ENCODE measurements at places on chromosomes 3 and 15.

- no peak for DNase-seq
Measured at GRCh38 chr15:96503276-96503675, 172.8 kb downstream of the NR2F2 start.

DNA sequence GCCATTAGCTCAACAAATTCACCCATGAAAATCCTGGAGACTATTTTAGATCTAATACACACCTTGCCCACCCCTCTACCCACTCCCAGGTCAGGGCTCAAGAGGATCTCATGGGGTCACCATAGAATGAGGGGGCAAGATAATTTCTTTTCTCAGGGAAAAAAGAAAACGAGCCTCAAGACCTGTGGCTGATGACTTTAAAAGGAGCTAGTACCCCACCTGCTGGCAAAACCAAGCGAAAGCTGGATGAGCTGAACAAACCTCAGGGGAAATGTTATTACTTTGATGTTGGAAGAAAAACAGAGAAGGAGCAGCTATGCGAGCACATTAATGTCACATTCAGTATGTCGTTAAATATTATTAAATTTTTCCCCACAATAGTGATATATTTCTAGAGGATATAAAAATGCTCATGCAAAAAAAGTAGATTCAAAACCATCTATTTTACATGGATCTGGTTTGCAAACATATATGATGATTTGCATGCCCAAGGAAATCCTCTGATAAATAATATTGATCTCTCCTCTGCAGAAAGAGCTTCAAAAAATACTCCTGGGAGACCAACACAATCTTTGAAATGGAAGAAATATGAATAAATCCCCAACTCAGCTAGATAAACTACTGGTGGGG, 37.7 kb downstream of the PLD1 start:
- peak; percentile 43 for DNase-seq

- DNase-seq: no peak
Measured at GRCh38 chr3:83454353-83454752, 1504.4 kb upstream of the CADM2 start.

DNA sequence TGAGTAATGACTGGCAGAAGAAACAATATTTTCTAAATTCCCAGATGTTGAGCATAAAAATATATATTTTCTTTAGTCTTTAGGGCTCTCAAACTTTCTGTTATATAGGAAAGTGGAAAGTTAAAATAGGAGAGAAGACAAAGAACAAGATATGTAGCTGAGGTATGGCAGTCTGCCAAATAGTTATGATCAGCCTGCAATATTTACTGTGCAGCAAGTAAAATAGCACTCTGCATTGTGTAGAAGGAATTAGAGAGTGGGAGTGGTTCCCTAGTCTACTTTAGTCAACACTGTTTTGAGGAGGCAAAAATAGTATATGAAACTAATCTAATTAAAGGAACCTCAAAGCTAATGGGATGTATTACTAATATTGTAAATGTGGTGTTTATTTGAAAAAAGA, 978.1 kb upstream of the ALCAM start:
- peak; percentile 70 for DNase-seq

DNA sequence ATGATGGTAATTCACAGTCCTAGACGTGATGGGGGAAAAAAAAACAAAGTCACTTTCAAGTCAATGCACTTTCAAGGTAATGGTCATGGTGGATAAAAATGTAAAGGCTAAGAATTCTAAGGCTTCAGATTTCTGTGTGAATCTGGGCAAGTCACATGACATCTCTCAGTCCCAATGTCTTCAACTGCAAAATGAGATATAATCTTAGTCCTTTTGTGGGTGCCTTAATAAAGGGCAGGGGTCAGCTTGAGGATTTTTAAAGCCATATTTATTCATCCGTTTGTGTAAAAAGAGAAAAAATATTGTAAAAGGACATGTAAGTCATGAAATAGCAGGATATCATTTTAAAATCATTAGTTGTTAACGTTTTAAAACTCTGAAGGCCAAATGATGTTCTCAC, 83.5 kb downstream of the ADAMTS9 start:
- no peak for DNase-seq

DNA sequence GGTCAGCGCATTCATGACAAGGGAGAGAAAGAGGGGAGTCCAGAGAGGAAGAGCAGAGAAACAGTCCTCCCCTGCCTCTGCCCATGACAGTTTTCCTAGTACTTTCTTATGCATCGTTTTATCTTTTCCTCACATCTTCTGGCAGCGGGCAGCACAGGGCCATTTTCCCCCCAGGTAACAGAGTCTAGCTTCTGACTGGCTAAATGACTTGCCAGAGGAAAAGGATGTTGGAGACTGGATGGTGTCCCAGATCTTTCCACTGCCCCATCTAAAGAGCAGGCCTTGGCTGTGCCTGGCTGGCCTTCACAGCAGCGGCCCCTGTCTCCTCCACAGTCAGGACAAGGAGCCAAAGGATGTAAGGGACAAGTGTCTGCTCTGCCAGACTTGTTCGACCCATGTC, 59.3 kb downstream of the CTDSPL start:
- DNase-seq: no peak

GRCh38 chr15:76217882-76218217, 93.4 kb downstream of the ETFA start:
- DNase-seq: no peak

- no peak for DNase-seq
Measured at GRCh38 chr3:48686538-48687219, 964 bp upstream of the NCKIPSD start.

GRCh38 chr3:88312256-88312655, 162.5 kb downstream of the C3orf38 start:
- no peak for DNase-seq

- DNase-seq: no peak
Measured at GRCh38 chr3:185896636-185897035, 41.2 kb downstream of the TRA2B start.

GRCh38 chr3:169379496-169380090, 283.9 kb downstream of the MECOM start:
- DNase-seq: no peak

- no peak for DNase-seq
Measured at GRCh38 chr3:25460751-25461150, 32.7 kb downstream of the RARB start.

- no peak for DNase-seq
Measured at GRCh38 chr3:164604687-164605086, 473.6 kb downstream of the SI start.

DNA sequence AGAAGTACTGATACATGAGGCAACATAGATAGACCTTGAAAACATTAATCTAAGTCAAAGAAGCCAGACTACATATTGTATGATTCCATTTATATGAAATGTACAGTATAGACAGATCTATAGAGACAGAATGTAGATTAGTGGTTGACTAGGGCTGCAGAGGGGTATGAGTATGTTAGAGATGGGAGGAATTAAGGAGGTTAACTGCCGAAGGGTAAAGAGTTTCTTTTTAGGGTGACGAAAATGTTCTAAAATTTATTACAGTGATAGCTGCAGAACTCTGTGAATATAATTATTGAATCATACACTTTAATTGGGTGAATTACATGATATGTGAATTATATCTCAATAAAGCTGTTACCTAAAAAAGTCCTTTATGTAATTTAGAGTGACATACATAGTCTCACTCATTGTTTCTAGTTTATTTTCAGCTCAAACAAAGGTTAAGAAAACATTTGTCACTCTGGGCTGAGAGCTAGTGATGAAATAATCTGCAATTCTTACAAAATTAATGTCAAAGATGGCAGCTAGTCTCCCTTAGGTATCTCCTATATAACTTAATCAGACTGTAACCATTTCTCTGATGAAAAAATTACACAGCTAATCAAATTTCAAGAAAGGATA, 61.4 kb downstream of the DENND4A start:
- no peak for DNase-seq

DNA sequence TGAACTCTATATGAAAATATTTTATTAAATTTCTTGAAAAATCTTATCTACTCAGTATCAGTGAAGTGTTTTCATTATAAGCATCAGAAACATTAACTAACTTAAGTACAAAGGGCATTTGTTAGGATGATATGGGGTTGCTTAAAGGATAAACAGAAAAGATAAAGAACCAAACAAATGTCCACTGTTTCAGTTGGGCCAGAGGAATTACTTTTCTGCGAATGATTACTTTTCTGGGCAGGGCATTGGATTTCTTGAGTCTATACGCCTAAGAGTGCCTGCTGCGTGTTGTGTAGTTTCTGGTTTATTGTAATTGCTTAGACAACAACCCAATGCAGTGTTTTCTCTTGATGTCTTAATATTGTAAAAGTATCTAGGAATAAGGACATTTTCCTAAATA, 52.8 kb downstream of the NEO1 start:
- DNase-seq: no peak

DNA sequence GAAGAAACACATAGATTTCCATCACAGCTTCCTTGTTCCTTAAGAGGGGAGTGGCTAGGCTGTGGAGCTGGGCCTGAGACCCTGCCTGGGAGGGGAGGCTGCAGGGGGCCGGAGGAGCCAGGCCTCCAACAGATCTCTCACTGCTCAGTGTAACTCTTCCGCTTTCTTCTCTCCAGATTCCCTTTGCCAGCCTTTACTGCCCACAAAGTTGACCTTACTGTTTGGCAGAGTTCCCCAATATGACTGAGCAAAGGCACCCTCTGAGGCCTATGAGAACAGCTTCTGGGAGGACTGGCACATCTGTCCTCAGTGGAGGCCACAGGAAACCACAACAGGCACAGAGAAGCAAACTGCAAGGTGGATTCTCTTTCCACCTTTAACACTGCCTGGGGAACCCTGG, 38.1 kb downstream of the SLCO2A1 start:
- no peak for DNase-seq

DNA sequence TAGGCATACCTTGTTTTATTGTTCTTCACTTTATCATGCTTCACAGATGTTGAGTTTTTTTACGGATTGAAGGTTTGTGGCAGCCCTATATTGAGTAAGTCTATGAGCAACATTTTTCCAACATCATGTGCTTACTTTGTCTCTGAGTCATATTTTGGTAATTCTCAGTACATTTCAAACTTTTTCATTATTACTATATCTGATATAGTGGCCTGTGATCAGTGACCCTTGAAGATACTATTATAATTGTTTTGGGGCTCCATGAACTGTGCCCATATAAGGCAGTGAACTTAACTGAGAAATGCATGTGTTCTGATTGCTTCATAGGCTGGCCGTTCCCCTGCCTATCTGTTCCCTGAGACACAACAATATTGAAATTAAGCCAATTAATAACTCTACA, 42.8 kb upstream of the NSMCE3 start:
- no peak for DNase-seq

DNA sequence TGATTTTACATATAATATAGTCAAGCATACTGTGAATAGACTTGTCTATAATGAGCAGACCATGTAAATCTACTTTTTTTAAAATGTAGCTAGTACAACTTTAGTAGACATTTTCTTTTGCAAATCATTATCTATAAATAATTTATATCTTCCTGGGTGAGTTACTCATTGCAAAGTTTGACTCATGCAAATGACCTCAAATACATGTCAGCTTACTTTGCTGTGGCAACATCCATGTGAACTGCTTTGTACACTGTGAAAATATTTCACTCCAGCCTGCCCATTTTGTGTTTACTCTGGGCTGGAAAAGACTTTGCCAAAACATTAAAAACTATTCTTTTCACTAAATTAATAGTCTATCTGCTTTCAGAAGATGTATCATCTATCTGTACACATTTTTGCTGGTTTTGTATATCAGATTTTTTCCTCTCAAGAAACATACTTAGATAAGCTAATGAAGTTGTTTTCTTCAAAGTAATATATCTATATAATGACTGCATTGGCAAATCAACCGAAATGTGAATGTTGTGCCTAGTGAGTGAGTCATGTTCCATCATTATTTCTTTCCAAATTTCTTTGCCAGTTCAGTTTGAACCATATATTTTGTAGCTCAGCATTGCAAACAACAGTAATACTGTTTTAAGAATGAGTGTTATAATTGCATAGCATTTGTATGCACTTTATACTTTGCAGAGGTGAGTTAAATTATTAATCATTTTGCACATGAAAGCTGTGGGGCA, 26.5 kb downstream of the IGSF10 start:
- no peak for DNase-seq

DNA sequence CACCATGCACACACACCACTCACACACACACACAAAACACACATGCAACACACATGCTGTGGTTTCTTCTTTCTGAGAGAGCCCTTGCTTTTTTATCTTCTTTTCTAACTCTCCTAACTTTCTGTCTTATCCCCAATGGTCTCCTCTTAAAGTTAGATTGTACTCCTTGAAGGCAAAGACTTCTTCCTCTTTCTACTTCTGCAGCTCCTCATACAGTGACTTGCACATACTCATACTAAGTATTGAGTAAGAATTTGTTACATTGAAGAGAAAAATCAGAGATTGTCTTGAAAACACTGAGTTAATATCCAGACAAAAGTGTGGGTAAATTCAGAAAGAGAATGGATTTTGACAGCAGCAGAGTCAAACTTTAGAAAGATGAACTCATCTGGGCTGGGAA, 64.4 kb downstream of the GTPBP8 start:
- no peak for DNase-seq

- no peak for DNase-seq
Measured at GRCh38 chr15:41899854-41900442, 6.1 kb upstream of the SPTBN5 start.

DNA sequence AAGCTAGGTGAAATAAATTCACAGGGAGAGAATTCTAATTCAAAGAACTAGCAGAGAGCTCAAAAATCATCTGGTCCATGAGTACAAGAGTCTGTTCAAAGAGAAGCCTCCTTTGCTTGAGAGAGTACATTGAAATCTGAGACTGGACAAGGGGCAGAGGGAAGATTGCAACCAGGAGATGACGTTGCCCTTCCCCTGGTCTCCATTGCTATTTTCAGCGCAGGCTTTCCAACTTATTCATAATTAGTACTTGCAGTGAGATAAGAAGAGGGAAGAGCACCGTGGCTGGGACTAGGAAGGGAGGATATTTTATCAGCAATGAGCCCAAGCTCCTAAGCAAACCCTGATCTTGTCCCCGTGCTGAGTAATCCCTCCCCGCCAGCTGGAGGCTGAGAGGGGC, 251.8 kb upstream of the RORA start:
- no peak for DNase-seq

DNA sequence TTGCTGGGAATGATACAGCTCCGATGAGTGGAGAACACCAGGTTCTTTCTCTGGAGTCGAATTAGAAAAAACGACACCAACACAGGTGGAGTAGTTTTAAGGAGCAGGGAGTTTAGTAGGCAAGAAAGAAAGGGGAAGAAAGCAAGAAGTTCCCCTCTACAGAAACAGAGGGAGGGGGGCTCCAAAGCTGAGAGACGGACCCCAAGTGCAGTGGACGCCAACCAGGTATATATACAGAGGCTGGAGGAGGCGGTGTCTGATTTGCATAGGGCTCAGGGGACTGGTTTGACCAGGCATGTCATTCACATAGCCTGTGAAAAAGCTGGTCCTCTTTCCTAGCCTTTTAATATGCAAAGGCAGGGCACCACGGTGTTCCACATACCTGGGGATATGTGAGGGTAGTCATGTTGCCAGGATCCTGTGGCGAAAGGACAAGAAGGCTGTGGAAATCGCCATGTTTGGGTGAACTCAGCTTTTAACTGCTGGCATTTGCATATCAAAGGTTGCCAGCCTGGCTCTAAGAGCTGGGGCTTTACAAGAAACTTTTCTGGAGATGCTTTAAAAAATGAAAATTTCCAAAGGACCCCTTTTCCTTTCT, 887.4 kb upstream of the EPHA6 start:
- no peak for DNase-seq

All from NCI-H2081 (cell line).